ENCODE measurements at places on chromosomes 7 and 10. TPM values are rescaled to one million over a fixed set of nuclear protein-coding genes. Genes with fewer than 3 reads are reported as not detected.
A peak's percentile ranks its signal among the peaks of the same experiment; 100 is the strongest.

GRCh38 chr10:61776615-61777266, 114.0 kb downstream of the CABCOCO1 start:
- H3K27ac ChIP-seq, result no peak overlapping the region
- H3K36me3 ChIP-seq, result no peaks in the 10 kb centered on the region
- peaks cover 3% of the 10 kb centered on the region for H3K27me3 ChIP-seq
- DNase-seq, result no peak

- H3K27me3 ChIP-seq, result no peaks in the 10 kb centered on the region
- peak overlapping the region; percentile 83 for H3K4me3 ChIP-seq
- H3K36me3 ChIP-seq, result peaks cover 51% of the 10 kb centered on the region
- peaks cover 75% of the 10 kb centered on the region for H3K4me1 ChIP-seq
- peak; percentile 70 for DNase-seq
Observed at GRCh38 chr10:6543431-6544005, 36.6 kb downstream of the PRKCQ start.

DNA sequence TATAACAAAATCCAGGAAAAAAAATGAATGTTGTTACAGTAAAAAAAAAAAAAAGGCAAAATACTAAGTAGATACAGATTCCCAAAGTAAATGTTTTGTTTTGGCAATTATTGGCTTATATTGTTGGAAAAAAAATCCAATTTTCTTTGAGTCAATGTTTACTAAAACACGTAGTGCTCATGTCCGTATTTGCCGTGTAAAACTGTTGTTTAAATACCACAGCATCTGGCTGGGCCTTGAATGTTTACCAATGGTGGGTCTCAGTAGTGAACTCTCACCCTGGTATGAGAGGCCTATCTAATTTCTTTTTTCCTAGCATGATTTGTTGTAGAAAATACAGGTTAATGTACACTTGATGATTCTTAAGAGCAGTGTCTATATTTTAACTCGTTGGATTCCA, 41.4 kb upstream of the SLC26A5 start:
- no peak overlapping the region for H3K27ac ChIP-seq
- no peak overlapping the region for H3K4me3 ChIP-seq
- peaks cover 5% of the 10 kb centered on the region for H3K27me3 ChIP-seq
- no peaks in the 10 kb centered on the region for H3K4me1 ChIP-seq
- no peaks in the 10 kb centered on the region for H3K36me3 ChIP-seq

DNA sequence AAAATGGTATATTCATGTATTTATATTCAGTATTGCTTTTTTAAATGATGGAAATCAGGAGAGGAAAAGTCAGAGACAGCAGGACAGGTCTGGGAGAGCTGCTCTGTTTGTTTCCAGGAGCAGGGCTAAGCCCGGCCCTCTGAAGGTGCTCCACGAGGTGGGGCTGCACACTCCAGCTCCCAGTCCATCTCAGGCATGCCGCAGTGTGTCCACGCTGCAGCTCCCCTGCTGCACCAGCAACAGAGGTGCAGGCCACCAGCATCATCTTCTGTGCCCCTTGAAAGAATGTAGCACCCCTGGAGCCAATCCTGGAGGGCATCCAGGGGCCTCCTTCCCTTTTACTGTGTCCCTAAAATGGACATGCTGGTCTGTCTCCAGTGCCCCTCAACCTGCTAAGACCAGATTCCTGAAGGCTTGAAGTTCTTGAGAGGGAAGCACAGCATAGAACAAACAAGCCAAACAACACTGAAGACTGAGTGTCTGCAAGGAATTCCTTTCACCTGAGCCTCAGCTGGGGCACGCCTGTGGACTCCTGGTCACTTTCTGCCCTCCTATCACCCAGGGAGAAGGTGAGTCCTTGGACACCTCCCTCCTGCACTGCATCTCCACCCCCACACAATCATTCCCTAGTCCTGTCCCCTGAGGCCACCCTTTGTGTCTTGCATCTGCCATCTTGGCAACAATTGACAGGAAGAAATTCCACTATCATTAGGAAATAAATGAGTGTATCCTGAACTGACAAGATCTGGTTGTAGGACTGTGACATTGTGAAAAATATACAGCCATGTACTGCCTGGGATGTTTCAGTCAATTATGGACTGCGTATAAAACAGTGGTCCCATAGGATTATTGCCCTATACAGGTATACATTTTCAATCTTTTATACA, 100.5 kb downstream of the CXCL12 start:
- H3K27me3 ChIP-seq, result peaks cover 3% of the 10 kb centered on the region
- DNase-seq, result no peak
- no peak overlapping the region for H3K4me3 ChIP-seq
- H3K4me1 ChIP-seq, result no peaks in the 10 kb centered on the region
- no peaks in the 10 kb centered on the region for H3K36me3 ChIP-seq

GRCh38 chr7:17497549-17498167, 199.2 kb downstream of the AHR start:
- no peak overlapping the region for H3K27ac ChIP-seq
- no peak for DNase-seq
- peaks cover 10% of the 10 kb centered on the region for H3K27me3 ChIP-seq
- no peaks in the 10 kb centered on the region for H3K4me1 ChIP-seq
- no peaks in the 10 kb centered on the region for H3K36me3 ChIP-seq
- no peak overlapping the region for H3K4me3 ChIP-seq

- no peak for DNase-seq
- no peaks in the 10 kb centered on the region for H3K27me3 ChIP-seq
- no peak overlapping the region for H3K4me3 ChIP-seq
- H3K27ac ChIP-seq, result no peak overlapping the region
Observed at GRCh38 chr10:86064219-86064618, 302.4 kb downstream of the GRID1 start.

- no peak overlapping the region for H3K27ac ChIP-seq
- DNase-seq, result no peak
- H3K36me3 ChIP-seq, result no peaks in the 10 kb centered on the region
- H3K27me3 ChIP-seq, result peaks cover 12% of the 10 kb centered on the region
- peaks cover 15% of the 10 kb centered on the region for H3K4me1 ChIP-seq
- H3K4me3 ChIP-seq, result no peak overlapping the region
Observed at GRCh38 chr10:67607472-67607871, 88.5 kb downstream of the CTNNA3 start.

GRCh38 chr10:123639131-123639530, 27.0 kb upstream of the GPR26 start:
- no peak for DNase-seq
- H3K36me3 ChIP-seq, result no peaks in the 10 kb centered on the region
- no peak overlapping the region for H3K27ac ChIP-seq
- no peak overlapping the region for H3K4me3 ChIP-seq

- H3K4me3 ChIP-seq, result peak overlapping the region; percentile 75
- H3K4me1 ChIP-seq, result peaks cover 24% of the 10 kb centered on the region
- peak overlapping the region; percentile 90 for H3K27ac ChIP-seq
- peaks cover 2% of the 10 kb centered on the region for H3K36me3 ChIP-seq
Observed at GRCh38 chr10:47165711-47166404, 134.1 kb upstream of the GDF10 start.

- H3K4me1 ChIP-seq, result no peaks in the 10 kb centered on the region
- no peak overlapping the region for H3K27ac ChIP-seq
- no peaks in the 10 kb centered on the region for H3K36me3 ChIP-seq
- H3K27me3 ChIP-seq, result peaks cover 37% of the 10 kb centered on the region
Observed at GRCh38 chr7:22607180-22607579, 107.2 kb upstream of the STEAP1B start.

The AS3MT gene
- 0.52 TPM for total RNA-seq

The MTERF1 gene
- total RNA-seq, result 16.2 TPM

The CTNNA3 gene
- 2.6 TPM for total RNA-seq

The BLNK gene
- not detected for total RNA-seq

The CCDC7 gene
- 15.7 TPM for total RNA-seq

Measured in activated CD8-positive, alpha-beta T cell treated with anti-CD3 and anti-CD28 coated beads, Interleukin-2, amount 10 ng/mL, durations not matched to agents 7 days and 5 days (primary cell).